NCI-H2029 treated with DMSO at 0.1 percent for 48 hours (cell line): ENCODE measurements at places on chromosomes 11 and 22.

DNA sequence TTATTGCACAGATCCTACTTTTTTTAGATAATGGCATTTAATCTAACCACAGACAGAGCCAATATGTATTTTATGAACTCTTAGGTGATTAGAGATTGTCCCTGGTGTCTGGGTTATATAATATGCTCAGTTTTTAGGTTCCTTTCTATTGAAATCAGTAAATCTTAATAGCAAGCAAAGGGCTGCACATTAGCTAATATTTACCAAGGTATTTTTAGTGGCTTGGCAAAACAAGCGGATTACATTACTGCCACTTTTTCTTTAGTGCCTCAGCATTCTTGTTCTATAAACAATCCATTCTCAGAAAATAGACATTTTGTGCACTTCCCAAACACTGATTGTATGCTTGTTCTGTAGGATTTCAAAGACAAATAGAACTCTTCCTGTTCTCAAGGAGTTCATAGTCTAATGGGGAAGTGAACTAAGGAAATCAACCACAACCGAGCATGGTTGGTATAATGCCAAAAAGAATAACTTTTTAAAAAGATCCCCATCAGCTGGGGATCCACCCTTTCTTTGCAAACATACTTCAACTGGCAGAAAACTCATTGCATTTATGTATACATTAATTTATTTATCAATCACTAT is 23.8 kb downstream of the KCNJ1 start:
- DNase-seq = no peak

- no peak for DNase-seq
Observed at GRCh38 chr11:576811-577610, 741 bp downstream of the PHRF1 start.

DNA sequence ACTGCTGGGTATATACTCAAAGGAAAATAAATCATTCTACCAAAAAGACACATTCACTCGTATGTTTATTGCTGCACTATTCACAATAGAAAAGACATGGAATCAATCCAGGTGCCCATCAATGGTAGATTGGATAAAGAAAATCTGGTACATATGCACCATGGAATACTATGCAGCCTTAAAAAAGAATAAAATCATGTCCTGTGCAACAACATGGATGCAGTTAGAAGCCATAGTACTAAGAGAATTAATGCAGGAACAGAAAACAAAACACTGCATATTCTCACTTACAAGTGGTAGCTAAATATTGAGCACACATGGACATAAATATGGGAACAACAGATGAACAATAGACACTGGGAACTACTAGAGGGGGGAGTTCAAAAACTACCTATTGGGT is 96.3 kb downstream of the FAM76B start:
- no peak for DNase-seq

- DNase-seq = peak; percentile 65
Observed at GRCh38 chr11:34788642-34789041, 127.5 kb downstream of the APIP start.

DNA sequence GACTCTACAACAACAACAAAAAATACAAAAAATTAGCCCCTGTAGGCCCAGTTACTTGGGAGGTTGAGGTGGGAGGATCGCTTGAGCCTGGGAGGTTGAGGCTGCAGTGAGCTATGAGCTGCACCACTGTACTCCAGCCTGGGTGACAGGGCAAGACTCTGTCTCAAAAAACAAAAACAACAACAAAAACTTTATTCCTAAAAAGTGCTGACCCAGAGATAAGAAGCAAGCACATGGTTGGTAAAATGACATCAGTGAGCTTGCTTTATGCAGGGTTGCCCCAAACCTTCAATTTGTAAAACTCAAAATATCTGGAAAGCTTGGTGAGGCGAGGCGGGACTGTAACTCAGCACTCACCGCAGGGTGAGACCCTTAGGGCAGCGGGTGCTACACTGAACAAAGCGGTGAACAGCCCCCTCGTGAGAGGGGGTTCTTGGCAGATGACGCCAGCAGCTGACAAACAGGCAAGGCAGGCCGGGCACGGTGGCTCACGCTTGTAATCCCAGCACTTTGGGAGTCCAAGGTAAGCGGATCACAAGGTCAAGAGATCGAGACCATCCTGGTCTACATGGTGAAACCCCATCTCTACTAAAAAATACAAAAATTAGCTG is 3.5 kb upstream of the TCIRG1 start:
- DNase-seq = no peak

- no peak for DNase-seq
Observed at GRCh38 chr11:61315260-61315659, 17.6 kb downstream of the DDB1 start.

DNA sequence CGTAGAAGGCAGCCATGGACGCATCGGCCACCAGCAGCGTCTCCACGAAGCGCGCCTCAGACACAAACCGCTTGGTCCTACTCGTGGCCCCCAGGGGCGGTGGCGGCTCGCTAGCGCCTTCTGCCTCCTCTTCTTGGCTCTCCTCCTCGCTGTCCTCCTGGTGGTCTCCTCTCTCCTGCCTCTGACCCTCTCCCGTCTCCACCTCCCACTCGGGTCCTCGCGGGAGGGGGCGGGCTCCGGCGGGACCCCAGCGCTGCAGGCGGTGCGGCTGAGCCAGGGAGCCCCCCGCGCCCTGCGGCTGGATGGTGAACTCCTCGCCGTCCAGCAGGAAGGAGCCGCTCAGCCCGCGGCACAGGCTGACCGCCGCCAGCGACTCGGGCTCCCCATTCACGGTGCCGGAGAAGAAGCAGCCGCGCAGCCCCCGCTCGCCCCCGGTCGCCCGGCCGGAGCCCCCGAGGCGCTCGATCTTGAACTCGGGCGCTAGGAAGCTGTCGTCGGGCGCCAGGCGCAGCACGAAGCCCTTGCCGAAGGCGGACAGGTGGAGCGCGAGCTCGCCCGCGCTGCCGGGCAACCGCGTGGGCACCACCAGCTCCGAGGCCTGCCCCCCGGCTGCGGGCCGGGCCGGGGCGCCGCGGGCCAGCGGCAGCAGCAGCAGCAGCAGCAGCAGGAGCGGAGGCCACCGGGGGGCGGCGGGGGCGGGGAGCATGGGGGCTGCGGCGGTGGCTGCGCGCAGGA is 661 bp downstream of the ADAMTS8 start:
- DNase-seq = no peak

GRCh38 chr11:114296605-114297372 is 590 bp downstream of the NNMT start:
- no peak for DNase-seq

GRCh38 chr22:41009222-41009948 is 58.2 kb downstream of the RBX1 start:
- DNase-seq = no peak

DNA sequence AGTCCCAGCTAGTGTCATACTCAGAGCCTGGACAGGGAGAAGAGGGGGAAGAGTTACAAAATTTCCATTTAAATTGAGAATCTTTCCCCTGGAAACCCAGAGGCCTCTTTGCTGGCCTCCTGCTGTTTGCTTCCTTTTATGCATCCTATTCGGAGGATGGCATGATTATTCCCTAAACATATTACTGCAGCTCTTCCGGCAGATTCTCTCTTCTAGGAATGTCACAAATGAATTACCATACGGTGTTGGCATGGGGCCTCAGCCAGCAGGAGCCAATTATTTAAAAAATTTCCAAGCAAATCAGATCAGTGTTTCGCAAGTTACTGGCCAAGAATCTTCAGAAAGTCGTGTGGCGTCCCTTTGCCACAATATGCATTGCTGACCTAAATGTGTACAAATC is 326.7 kb upstream of the NCAM1 start:
- DNase-seq = no peak

DNA sequence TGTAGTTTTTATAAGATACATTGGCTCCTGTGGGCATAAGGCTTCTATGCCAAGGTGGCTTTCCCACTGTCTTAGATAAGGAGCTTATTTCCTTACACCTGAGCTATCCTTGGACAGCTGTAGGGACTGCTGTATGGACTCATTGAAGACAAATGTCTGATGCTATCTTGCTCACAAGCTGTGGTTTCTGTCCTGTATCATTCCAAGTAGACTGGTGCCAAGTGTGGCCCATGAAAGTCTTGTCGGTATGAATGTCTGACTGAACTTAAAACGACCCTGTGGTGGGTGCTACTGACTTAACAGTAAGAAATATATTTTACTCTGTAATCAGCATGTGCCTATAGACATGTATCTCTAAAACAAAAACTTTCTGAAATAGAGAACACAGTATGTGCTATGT is 45.0 kb downstream of the LARGE2 start:
- no peak for DNase-seq

DNA sequence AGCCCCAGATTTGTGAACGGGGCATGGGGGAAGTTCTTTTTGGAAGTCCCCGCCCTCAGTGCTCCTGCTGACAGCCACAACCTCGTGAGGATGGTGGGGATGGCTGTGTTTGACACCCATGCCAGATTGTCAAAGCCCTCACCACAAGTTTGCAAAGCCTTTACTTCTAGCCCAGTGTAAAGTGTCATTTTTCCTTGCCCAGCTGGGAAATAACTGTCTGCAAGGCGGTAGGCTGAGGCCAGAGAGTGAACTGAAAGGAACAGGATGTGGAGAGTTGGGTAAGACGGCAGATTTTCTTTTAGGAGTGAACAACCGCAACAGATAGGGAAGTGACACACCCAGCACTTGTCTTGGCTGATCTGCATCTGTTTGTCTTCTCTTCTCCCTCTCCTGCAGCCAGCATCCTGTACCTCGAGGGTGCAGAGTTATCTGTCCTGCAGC is 13.6 kb downstream of the IL17RA start:
- DNase-seq = no peak

- DNase-seq = no peak
Observed at GRCh38 chr11:116168459-116168787, 604.4 kb downstream of the BUD13 start.

DNA sequence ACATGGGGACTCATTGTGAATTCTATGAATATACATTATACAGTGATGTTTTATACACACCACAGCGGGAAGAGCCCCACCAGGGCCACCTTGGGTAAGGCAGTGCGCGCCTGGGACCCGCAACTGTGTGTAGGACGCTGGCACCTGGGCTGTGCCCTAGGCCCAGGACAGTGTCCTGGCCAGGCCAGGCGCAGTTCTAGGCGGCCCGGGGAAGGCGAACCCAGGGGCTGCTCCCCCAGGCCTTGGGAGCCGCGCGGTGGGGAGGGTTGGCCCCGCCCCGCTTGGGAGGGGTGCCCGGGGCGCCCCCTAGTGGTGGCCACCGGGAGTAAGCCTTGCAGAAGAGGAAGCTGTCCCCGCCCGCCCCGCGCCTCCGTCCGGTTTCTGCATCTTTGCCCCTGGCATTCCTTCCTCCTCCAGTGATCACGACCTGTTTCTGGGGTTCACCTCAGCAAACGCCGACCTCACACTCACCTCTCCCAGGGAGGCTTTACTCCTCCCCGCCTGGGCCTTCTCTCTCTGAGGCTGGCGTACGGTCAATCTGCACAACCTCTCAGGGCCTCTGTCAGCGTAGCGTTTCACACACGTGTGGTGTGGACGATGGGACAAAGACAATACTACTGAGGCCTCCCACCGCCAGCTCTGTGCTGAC is 9.5 kb upstream of the EHD1 start:
- peak; percentile 3 for DNase-seq

GRCh38 chr22:26442086-26442756 is 13.2 kb downstream of the ASPHD2 start:
- no peak for DNase-seq

GRCh38 chr11:20583201-20583600 is 16.2 kb upstream of the SLC6A5 start:
- no peak for DNase-seq

GRCh38 chr11:64914123-64914522 is 2.9 kb downstream of the ATG2A start:
- no peak for DNase-seq

DNA sequence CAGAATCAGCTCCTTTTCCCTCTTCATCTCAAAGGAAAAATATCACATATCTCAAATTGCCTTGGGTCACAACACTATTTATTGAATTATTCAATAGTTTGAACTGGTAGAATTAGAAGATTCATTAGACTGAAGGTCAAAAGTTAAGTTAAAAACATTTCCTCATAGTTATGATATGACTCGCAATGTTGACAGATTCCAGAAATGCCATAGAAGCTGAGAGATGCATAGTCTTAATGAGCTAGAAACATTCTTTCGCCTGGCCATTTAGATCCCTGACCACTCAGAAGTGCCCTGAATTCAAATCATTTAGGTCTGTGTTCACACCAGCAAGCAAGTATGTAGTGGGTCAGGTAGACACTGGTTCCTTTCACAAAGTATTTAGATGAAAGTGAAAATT is 44.4 kb downstream of the FAT3 start:
- DNase-seq = no peak

DNA sequence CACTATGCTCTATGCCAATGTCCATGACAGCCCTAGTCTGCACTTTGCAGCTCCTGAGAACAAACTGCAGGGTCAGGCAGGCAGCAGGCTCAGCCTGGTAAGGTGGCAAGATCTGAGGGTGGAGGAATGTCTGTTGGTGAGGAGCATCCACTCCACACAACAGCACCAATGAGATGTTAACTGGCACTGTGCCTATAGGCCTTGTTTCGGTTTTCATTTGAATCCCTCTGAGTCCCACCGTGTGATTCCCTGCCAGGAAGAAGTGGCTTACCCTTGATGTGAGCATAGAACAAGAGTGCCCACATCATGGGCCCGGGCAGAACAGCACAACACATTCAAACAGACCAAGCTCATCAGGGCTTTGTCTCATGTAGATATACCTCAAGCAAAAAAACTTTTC is 44.1 kb upstream of the CHRM4 start:
- peak; percentile 91 for DNase-seq

- no peak for DNase-seq
Observed at GRCh38 chr11:8331767-8332166, 68.1 kb upstream of the LMO1 start.

- DNase-seq = no peak
Observed at GRCh38 chr11:101008961-101009689, 120.5 kb downstream of the PGR start.

GRCh38 chr11:115924744-115925567 is 420.7 kb upstream of the CADM1 start:
- DNase-seq = no peak

DNA sequence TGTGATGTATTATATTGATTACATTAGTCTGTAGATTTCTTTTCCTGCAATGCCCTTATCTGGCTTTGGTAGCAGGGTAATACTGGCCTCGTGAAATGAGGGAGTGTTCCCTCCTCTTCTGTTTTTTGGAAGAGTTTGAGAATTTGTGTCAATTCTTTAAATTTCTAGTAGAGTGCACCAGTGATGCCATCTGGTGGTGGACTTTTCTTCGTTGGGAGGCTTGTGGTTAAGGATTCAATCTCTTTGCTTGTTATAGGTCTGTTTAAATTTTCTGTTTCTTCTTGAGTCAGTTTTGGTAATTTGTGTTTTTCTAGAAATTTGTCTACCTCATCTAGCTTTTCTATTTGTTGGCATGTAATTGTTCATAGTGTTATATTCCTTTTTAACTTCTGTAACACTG is 18.9 kb downstream of the SHANK3 start:
- no peak for DNase-seq

- DNase-seq = no peak
Observed at GRCh38 chr22:44074337-44074984, 50.4 kb downstream of the PARVB start.

DNA sequence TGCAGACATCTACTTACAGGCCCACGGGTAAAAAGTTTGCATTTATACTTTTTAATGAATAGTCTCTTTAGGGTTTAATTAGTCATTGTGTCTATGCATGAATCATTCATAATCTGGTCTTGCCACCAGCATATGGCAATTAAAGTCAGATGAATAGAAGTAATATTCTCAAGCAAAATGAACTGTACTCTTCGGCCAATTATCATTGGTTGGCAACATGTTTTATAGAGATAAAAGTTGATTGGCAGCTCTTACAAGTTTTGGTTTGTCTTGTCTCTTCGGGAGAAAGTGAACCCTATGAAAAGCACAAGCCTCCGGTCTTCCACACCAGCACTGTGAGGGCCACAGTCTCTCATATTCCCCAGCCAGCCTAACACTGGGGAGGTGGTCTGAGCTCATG is 97.8 kb downstream of the OSBP2 start:
- no peak for DNase-seq
